ENCODE measurements at places on chromosomes 2 and 18.

DNA sequence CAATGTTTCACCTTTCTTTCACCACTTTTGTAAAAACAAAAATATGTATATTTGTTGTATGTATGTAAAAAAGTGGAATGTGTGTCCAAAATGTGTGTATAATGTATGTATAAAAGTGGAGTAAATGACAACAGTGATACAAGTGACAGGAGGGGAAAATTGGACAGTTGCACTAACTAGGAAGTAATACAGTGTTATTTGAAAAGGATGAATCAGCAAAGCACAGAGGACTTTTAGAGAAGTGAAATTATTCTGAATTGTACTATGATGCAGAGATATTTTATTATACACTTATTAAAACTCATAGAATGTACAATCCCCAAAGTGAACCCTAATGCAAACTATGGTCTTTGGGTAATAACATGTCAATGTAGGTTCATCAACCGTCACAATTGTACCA is 331.3 kb upstream of the CNTNAP5 start:
- no peak for DNase-seq

DNA sequence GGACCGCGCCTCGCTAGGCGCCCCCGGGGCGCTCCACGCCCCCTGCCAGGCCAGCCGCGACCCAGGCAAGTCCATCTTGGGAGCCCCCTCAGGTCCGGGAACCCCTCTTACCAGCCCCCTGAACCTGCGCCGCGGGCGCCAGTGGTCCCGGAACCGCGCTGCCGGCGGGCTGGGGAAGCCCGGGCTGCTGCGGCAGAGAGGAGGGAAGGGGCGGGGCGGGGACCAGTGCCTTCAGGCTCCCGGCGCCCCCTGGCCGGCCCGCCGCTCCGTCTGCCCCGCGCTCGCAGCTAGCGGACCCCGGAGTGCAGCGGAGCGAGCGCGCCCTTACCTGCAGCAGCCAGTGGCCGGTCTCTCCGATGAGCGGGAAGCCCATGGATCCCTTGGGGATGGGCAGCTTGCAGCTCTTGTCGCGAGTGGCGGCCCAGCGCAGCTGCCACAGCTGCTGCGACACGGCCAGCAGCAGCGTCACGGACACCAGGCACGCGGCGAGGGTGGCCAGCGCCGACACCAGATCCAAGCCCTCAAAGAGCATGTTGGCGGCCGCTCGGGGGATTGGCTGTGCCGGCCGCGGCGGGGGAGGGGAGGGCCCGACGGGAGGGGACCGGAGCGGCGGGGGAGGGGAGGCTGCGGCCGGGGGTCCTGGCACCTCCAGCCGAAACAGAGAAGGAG is at the start of gene CYP26B1:
Gene CYP26B1 (minus strand): TSS at position 560 of the 669 bp plus-strand sequence. CDS start 28 bp downstream, at position 532.
- DNase-seq, result no peak

- no peak for DNase-seq
Measured at GRCh38 chr2:159508140-159508539, 108.2 kb downstream of the BAZ2B start.

DNA sequence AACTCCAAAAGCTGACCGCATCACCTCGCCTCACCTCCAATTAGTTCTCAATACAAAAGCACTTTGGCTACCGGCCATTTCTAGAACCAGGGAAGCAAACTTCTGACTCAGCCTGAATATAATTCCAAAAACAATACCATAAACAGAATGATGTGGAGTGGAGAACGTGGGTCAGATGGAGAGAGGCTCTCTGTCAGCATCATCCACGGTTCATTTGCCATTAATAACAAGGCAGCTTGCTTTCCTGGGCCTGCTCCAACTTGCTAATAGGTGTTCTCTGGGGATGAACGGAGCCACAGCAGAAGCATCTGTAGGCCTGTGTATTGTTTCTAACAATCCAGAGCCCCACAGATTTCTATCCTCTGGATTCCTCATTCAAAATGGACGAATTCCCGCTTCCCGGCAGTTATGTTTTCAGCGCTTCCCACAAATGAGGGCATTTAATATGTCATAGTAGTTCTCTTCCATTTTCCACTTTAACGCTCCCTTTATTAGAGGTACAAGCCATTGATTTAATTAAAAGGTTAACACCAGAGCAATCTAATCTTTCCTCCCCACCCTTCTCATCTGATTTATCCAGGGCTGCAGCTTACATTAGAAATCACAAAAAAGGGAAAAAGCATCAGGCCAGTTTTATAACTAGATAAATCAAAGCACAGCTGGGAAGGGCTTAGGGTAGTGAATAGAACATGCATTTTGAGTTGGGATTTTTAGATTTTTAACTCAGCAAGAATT is 23.2 kb upstream of the CNTNAP5 start:
- no peak for DNase-seq

DNA sequence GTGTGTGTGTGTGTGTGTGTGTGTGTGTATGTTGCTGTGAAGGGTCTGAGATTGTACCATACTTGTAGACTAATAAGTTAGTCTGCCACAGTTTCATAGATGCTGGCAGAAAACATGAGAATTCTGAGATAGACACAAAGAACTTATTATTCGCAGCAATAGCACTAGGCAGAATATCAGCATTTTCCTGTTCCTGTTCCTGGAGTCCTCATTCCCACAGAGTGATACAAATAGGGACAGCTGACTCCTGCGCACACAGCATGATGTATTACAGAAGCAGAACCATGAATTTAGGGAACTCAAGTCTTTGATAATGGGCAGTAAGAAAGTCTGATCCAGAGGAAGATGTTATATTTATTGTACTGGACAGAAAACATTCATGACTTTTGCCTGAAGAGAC is 1466.3 kb downstream of the DPP10 start:
- DNase-seq, result no peak

GRCh38 chr2:60596411-60596810 is 43.0 kb upstream of the BCL11A start:
- DNase-seq, result no peak

DNA sequence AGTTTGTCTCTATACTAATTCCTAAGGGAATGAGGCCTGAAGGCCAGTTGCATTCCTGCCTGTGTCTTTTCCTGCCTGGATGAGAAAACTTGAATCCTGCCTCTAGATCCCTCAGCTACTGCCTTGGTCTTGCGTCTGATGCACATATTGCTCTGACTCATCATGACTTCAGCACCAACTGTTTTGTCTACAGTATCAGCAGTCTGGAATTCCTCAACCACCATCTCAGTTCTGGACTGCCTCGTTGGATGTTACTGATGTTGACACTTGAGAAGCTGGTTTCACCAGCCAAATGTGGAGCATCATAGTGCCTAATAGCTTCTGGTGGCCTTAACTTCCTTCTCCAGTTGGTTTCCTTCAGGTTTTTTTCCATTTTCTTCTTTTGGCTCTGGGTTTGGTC is 211.0 kb downstream of the CTNNA2 start:
- peak; percentile 99 for DNase-seq

DNA sequence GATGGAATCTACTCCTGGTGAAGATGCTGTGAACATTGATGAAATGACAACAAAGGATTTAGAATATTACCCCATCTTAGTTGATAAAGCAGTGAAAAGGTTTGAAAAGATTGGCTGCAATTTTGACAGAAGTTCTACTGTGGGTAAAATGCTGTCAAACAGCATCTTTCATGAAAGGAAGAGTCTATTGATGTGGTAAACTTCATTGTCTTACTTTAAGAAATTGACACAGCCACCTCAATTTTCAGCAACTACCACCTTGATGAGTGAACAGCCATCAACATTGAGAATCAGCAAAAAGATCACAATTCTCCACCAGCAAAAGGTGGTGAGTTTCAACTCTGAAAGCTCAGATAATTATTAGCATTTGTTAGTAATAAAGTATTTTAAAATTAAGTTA is 310.3 kb upstream of the RBMS1 start:
- no peak for DNase-seq

Measured in EH (cell line).